ENCODE measurements at places on chromosomes 3 and 15.

- no peak for DNase-seq
Measured at GRCh38 chr3:184676927-184677326, 34.9 kb downstream of the MAGEF1 start.

GRCh38 chr15:35867356-35867755 is 321.4 kb upstream of the DPH6 start:
- no peak for DNase-seq

GRCh38 chr3:37214076-37214475 is 39.7 kb upstream of the LRRFIP2 start:
- no peak for DNase-seq

DNA sequence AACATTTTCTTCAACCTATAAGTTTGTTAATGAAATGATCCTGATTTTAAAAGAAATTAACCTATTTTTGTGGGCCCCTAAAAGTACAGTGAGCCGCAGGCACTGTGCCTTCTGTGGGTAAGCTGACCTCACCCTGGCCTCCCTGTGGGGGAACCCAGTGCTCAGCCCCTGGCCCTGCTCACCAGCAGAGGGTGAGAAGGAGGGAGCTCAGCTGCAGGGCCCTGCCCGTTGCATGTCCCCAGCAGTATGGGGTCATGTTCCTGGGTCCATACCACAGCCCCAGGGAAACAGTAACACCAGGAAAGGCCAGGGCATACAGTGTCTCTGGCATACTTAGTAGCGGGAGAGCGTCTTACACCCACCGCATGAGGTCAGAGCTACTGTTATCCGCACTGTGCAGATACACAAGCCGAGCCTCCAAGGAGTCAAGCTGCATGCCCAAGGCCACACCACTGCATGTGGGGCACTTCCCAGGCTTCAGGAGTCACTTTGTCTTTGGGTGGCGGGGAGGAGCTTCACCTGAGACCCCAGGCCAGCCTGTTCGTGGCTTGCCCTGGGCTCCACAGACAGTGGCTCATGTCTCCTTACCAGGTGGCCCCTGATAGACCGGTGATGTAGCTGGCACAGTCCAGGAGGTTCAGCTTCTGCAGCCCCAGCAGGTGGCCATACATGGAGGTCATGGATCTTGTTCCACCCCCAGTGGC is 22.6 kb upstream of the EHD4 start:
- DNase-seq, result no peak

DNA sequence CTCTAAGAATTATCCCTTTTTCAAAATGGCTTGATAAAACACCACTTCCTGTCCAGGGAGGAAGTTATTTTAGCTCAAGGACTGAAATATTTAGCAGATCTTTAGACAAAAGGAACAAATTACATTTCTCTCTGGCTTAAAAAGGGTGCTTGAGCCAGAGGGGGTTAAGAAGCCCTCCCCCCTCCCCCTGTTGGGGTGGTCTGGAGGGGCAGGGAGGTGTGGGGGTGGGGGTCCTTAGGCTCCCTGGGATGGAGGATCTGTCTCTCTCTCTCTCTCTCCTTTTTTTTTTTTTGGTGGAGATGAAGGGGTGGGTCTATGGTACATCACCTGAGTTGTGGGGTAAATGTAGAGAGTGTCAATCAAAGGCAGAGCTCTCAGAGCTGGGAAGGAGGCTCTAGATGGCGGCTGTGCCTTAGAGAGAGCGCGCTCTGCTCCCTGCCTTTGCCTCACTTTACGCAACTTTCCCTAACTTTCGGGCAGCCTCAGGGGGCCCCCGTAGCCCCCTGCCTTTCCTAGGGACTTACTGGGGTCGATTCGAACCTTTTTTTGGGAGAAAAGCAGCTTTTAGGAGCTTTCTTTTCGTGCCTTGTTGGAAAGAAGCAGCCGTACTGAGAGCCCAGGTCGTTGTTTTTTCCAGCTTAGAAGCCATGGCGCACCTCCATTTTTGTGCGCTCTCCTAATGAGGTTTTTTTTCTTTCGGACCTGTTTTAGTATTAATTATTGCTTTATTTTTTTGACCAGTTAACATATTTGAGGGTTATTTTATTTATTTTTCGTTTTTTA is at the start of gene CHD2:
Gene CHD2 (plus strand): TSS at position 377 of the 783 bp plus-strand sequence. CDS start 914 bp downstream, outside the sequence.
- DNase-seq, result peak; percentile 84

DNA sequence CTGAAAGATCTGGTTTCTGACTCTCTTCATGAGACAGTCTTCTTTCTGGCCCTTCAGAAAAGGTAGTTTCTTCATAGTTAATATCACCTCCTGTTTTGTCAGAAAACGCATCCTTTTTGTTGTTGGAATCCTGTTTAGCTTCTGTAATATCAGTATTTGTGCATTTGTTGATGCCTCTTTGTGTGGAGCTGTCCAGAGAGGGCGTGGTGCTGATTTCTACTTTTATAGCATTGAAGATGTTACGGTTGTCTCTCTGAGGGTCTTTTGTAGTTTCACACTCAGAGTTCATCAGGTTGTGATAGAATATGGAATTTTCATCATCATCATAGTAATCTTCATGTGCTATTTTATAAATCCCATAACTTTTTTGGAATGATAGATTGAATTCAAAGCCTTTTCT is 8.9 kb downstream of the GPR149 start:
- DNase-seq, result no peak

- no peak for DNase-seq
Measured at GRCh38 chr3:118472586-118472985, 562.1 kb downstream of the IGSF11 start.

GRCh38 chr3:166917437-166917836 is 462.7 kb downstream of the ZBBX start:
- DNase-seq, result no peak

- DNase-seq, result no peak
Measured at GRCh38 chr3:63896332-63897030, 15.7 kb downstream of the SCAANT1 start.

DNA sequence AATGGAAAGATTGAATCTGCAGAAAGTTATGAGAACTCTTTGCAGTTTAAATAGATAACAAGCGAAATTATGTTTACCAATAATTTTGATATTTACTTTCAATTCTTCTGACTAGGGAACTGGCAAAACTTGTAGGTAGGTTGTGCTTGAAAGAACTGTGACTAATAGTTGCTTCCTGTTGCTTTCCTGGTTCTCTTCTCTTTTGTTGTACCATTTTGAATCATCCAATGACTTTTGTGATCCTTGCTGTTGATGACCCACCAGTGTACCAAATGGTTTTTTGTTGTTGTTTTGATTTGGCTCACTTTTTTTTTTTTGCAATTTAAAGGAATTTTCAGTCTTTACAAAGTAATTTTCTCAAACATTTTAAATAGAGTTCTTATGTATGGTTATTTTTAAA is 64.9 kb upstream of the DCBLD2 start:
- DNase-seq, result no peak

- DNase-seq, result no peak
Measured at GRCh38 chr15:50594311-50594710, 47.8 kb upstream of the USP50 start.

DNA sequence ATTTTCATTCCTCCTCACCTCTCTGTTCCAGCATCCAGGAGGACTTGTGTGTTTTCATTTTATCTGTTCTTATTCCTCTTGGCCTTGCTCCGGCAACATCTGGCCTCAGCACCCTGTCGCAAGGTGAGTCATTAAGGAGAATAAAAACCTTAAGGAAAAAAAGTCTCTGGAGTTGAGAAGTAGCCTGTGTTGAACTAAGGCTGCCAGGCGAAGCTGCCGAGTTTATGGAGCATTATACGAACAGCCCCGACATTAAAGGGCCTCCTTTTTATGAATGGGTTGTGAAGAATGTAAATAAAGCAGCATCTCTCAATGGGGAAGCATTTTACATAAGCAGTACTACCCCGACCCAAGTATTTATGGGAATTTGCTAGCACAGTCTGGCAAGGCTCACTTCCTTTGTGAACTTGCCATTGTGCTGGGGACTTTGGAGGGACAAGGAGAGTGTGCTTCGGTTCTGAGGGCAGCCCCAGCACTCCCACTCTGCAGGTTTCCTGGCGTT is 4.7 kb downstream of the BAHD1 start:
- no peak for DNase-seq

DNA sequence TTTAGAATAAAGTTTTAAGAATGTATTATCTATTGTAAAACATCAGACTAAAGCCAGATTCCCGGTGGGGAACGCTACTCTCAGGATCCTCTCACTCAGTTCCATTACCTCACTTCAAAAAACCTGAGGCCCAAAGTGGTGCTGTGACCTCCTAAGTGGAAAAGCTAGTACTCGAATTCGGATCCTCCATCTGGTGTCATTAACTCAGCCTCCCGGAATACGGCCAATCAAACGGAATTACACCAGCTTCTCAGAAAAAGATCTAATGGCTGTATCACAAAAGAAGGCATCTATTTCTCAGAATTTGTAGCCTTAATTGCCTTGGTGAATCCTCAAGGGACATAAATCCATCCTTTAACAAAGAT is 627 bp downstream of the ACAD11 start:
- DNase-seq, result no peak

DNA sequence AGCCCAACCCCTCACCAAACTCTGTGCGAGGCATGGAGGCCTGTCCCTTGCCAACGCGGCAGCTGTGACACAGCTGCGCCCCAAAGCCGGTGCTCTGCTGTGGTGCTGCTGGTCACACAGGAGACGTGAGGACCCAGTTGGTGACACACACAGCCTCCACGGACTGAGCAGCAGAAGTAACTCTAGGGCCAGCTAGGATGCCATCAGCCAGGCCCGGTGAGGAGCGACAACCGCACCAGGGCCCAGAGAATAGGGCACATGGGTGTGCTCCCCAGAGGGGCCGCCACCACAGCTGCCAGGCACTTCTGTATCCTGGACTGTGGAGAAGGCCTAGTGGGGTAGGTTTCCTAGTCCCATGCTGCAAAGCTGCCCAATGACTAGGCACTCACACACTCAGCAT is 10.7 kb downstream of the ZXDC start:
- no peak for DNase-seq

DNA sequence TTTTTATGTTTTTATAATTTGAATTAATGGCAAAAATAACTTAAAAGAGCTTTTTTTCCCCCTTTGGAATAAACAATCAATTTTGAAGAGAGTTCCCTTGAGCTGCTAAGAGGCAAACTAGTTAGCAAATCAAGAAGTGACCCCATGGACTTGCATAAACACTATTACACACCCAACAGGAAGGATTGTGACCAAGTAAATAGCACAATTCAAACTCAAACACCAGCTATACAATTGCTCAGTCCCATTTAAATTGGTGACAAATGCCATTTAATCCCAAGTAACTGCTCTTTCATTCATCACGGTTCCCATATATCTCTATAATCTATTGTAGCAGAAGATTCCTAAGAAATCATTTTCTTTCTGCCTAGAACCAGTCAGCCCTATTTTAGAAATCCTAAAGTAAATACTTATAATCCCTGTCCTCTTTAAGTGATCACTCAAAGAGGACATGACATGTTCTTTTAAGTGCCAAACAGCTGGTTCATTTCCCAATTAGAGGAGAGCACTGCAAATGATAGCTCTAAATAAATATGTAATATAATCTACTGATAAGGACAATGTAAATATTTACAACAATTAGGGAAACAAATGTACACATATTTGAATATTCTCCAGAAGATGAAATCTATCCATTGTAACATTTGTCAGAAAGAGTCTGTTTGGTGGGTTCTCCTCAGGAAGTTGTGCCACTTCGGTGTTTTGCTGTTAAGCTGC is 137.8 kb upstream of the ADAMTS9 start:
- no peak for DNase-seq

DNA sequence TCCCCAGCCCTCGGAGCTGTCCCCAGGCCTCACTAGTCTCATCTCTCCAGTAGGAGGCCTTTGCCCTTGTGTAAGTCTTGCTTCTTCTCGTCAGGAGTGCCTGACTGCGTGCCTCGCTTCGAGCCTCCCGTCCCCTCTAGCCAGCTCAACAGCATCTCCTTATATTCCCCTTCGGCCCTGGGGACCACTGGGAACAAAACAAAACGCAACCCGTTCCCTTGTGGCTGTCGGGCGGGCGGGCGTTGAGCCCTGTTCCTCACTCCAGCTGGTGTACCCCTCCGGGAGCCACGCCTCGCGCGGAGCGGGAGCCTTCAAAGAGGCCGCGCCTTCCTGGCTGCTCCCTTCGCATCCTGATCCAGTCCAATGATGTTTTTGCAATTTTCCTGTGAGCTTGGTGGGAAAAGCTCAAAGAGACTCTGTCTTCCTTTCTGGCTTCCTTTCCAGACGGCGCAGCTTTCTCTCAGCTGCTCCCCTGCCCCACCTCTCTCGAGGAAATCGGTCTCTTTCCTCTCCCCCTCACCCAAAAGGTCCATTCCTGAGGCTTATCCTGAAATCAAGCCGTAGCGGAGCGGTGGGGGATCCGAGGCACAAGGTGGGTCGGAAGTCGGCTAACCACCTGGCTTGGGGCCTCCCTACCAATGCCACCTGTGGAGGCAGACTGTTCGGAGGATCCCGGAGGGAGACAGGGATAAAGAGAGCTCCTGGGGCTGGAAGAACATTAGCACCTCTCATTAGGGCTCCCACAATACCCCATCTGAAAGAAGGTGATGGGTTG is 33.4 kb upstream of the SRP14 start:
- DNase-seq, result no peak

DNA sequence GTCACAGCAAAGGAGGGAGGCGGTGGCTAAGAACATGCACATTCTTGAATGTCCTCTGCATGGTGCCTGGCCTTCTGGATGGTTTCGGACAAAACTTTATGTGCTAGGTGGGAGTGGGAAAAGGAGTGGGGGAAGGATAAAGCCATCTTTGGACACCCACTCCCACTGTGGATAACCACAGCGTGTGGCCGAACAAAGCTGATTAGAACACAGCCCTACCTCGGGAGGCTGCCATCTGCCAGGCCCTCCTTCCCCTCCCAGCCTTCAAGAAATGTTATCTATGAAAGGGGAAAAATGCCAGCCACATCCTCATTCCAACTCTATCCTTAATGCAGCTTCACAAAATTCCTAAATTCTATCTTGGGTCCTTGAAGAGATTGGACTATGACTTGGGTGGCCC is 18.8 kb downstream of the AMOTL2 start:
- no peak for DNase-seq

GRCh38 chr3:157128771-157129681 is 30.9 kb downstream of the CCNL1 start:
- DNase-seq, result no peak

All from SK-N-SH (cell line).